ENCODE measurements at places on chromosomes 16 and 17. TPM values are rescaled to one million over a fixed set of nuclear protein-coding genes. Genes with fewer than 3 reads are reported as not detected.

Gene BICDL2
- total RNA-seq = 0.84 TPM

GRCh38 chr16:20901436-20902112 is 1.0 kb downstream of the LYRM1 start:
- peak; percentile 54 for DNase-seq

Gene STAC2
- not detected for total RNA-seq

GRCh38 chr16:68592466-68593337 is 52.4 kb upstream of the CDH3 start:
- peak; percentile 30 for DNase-seq

Measured in activated CD8-positive, alpha-beta T cell treated with anti-CD3 and anti-CD28 coated beads, Interleukin-2, amount 10 ng/mL, durations not matched to agents 7 days and 5 days (primary cell).